Left ventricle myocardium inferior (tissue), 1 donor: ENCODE measurements at places on chromosomes 5 and 9. TPM values are rescaled to one million over a fixed set of nuclear protein-coding genes. Genes with fewer than 3 reads are reported as not detected.

DNA sequence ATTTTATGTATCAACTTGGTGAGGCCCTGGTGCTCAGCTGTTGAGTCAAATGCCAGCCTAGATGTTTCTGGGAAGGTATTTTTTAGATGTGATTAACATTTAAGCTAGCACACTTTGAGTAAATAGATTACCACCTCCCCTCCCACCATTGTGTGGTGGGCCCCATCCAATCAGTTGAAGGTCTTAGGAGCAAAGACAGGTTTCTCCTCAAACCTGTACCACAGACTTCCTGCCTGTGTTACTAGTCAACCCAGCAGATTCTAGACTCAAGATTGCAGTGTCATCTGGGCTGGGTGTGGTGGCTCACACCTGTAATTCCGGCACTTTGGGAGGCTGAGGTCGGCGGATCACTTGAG, 33.8 kb downstream of the MRPL36 start:
- H3K27ac ChIP-seq = no peak overlapping the region
- peaks cover 44% of the 10 kb centered on the region for H3K27me3 ChIP-seq
- H3K4me1 ChIP-seq = no peaks in the 10 kb centered on the region
- no peak overlapping the region for H3K4me3 ChIP-seq

GRCh38 chr9:78187763-78188484, 48.0 kb upstream of the CEP78 start:
- DNase-seq = peak; percentile 33
- H3K27ac ChIP-seq = no peak overlapping the region
- no peaks in the 10 kb centered on the region for H3K4me1 ChIP-seq
- no peaks in the 10 kb centered on the region for H3K36me3 ChIP-seq
- no peaks in the 10 kb centered on the region for H3K27me3 ChIP-seq
- no peak overlapping the region for H3K4me3 ChIP-seq

DNA sequence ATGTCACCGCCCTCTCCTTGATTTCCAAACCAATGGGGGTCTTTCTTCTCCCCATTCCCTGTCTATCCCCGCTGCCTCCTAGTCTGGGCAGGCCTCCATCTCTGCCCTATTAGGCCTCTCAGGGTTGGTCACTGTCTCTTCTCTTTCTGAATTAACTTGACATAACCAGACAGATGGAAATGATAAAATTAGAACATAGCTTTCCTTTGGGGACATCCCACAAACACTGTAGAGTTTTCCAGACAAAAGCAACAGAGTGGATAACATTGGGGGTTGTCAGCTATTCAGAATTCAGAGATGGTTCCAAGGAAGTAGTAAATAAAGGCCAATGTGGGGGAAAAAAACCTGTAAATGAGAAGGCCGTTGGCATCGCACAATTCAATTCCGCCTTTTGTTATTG, 24.7 kb downstream of the LHX6 start:
- peaks cover 2% of the 10 kb centered on the region for H3K27me3 ChIP-seq
- H3K4me3 ChIP-seq = no peak overlapping the region
- no peak overlapping the region for H3K27ac ChIP-seq
- no peaks in the 10 kb centered on the region for H3K36me3 ChIP-seq
- no peak for DNase-seq

- H3K36me3 ChIP-seq = no peaks in the 10 kb centered on the region
- H3K4me1 ChIP-seq = peaks cover 46% of the 10 kb centered on the region
- H3K27me3 ChIP-seq = no peaks in the 10 kb centered on the region
- DNase-seq = peak; percentile 52
Measured at GRCh38 chr5:160311491-160312133, 752 bp downstream of the CCNJL start.

- peaks cover 3% of the 10 kb centered on the region for H3K4me1 ChIP-seq
- no peaks in the 10 kb centered on the region for H3K27me3 ChIP-seq
- no peak for DNase-seq
Measured at GRCh38 chr5:107817951-107818350, 147.2 kb upstream of the EFNA5 start.

- H3K27me3 ChIP-seq = no peaks in the 10 kb centered on the region
Measured at GRCh38 chr5:41641621-41642020, 131.2 kb upstream of the PLCXD3 start.

- H3K27ac ChIP-seq = no peak overlapping the region
- DNase-seq = no peak
- H3K4me1 ChIP-seq = peaks cover 7% of the 10 kb centered on the region
- H3K36me3 ChIP-seq = no peaks in the 10 kb centered on the region
- no peak overlapping the region for H3K4me3 ChIP-seq
Measured at GRCh38 chr9:76693912-76694311, 70.3 kb upstream of the PCA3 start.

- DNase-seq = no peak
- no peak overlapping the region for H3K27ac ChIP-seq
- peaks cover 2% of the 10 kb centered on the region for H3K27me3 ChIP-seq
- no peaks in the 10 kb centered on the region for H3K36me3 ChIP-seq
Measured at GRCh38 chr9:115637661-115638060, 515.9 kb upstream of the PAPPA start.

DNA sequence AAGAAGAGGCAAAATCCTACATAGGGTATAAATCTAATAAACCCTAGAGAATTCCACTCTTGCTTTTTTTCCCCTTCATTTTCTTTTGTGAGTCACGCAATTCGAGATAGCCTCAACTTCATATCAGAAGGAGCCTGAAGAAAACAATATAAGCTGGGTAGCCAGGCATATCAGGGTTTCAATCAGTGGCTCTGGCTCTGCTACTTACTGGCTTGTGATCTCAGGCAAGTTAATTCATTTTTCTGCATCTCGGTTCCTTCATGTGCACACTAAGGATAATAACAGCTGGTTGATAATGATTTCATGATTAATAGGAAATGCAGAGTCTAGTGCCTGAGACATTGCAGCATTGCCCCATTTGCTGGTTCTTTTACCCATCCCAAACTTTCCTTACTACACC, 46.5 kb upstream of the ASTN2 start:
- no peak overlapping the region for H3K27ac ChIP-seq
- peaks cover 26% of the 10 kb centered on the region for H3K27me3 ChIP-seq

GRCh38 chr9:105459336-105459735, 11.5 kb downstream of the FSD1L start:
- H3K27ac ChIP-seq = peak overlapping the region; percentile 78
- no peaks in the 10 kb centered on the region for H3K27me3 ChIP-seq
- H3K4me3 ChIP-seq = no peak overlapping the region
- peaks cover 45% of the 10 kb centered on the region for H3K4me1 ChIP-seq
- DNase-seq = no peak

DNA sequence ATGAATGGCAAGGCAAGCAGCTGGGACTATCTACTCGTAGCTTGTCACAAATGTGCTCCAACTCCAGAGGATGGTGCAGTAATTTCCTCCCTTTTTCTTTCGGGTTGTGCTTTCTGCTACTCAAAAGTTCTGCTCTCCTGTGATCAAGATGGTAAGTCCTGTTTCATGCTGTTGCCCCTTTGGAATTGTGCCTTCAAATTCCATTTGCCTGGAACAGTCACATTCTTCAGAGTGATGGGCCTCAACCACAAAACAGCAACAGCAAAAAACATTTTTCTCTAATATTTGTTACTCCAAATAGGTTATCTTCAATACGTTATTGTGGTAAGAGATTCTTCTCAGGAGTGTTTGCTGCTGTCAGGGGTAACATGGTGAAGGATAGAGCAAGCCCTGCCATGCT, 209.3 kb downstream of the PALM2AKAP2 start:
- no peak for DNase-seq
- no peak overlapping the region for H3K27ac ChIP-seq
- no peaks in the 10 kb centered on the region for H3K27me3 ChIP-seq
- H3K4me3 ChIP-seq = no peak overlapping the region

GRCh38 chr9:135907006-135907430, 328 bp downstream of the CAMSAP1 start:
- peaks cover 70% of the 10 kb centered on the region for H3K4me1 ChIP-seq
- peak overlapping the region; percentile 81 for H3K4me3 ChIP-seq
- peak; percentile 36 for DNase-seq

- DNase-seq = peak; percentile 25
- no peak overlapping the region for H3K4me3 ChIP-seq
- no peaks in the 10 kb centered on the region for H3K27me3 ChIP-seq
- H3K36me3 ChIP-seq = no peaks in the 10 kb centered on the region
- peak overlapping the region; percentile 72 for H3K27ac ChIP-seq
- H3K4me1 ChIP-seq = peaks cover 53% of the 10 kb centered on the region
Measured at GRCh38 chr5:112253478-112254250, 165.4 kb downstream of the EPB41L4A start.

DNA sequence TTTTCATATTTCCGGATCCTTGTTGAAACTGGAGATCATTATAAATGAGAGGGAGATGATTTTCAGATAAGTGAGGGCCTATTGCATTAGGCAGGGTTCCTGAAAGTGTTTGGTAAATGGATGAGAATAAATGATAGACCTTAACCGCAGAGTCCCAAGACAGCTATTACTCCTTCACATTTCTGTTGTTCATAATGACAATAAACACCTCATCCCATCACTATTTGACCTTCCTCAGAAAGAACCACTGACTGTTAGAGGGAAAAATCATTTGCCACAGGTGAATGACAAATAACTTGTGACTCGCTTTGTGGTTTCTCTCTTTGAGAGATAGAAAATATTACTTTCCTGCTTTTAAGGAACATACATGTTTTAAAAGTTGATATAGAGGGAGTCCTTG, 47.3 kb upstream of the TRMT10B start:
- no peaks in the 10 kb centered on the region for H3K4me1 ChIP-seq
- H3K27ac ChIP-seq = no peak overlapping the region
- H3K36me3 ChIP-seq = no peaks in the 10 kb centered on the region
- peaks cover 4% of the 10 kb centered on the region for H3K27me3 ChIP-seq
- DNase-seq = no peak

GRCh38 chr9:105391288-105391687, 56.5 kb upstream of the FSD1L start:
- no peak overlapping the region for H3K27ac ChIP-seq
- H3K27me3 ChIP-seq = no peaks in the 10 kb centered on the region
- no peaks in the 10 kb centered on the region for H3K4me1 ChIP-seq
- H3K4me3 ChIP-seq = no peak overlapping the region
- no peaks in the 10 kb centered on the region for H3K36me3 ChIP-seq
- DNase-seq = no peak

- peaks cover 67% of the 10 kb centered on the region for H3K36me3 ChIP-seq
- H3K4me3 ChIP-seq = no peak overlapping the region
- no peaks in the 10 kb centered on the region for H3K4me1 ChIP-seq
- no peak overlapping the region for H3K27ac ChIP-seq
Measured at GRCh38 chr9:37503736-37504135, 18.0 kb downstream of the POLR1E start.

DNA sequence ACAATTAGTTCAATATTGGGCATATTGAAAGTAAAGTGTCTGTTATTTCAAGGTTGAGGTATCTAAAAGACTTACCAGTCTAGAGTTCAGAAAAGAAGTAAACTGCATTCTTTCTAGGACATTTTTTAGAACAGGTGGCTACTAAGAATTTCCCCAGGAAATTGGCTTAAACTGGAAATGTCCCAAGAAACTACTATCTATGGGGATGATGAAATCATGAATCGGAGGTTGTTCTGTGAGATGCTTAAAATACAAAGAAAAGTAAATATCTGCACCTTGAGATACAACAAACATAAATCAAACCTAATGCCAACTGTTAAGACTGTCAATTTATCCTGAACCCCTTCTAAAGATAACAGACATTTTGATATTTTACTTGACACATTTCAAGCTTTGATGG, 226.5 kb upstream of the NREP start:
- no peaks in the 10 kb centered on the region for H3K36me3 ChIP-seq
- H3K27ac ChIP-seq = peak overlapping the region; percentile 34
- peaks cover 14% of the 10 kb centered on the region for H3K4me1 ChIP-seq
- H3K27me3 ChIP-seq = no peaks in the 10 kb centered on the region
- DNase-seq = no peak

DNA sequence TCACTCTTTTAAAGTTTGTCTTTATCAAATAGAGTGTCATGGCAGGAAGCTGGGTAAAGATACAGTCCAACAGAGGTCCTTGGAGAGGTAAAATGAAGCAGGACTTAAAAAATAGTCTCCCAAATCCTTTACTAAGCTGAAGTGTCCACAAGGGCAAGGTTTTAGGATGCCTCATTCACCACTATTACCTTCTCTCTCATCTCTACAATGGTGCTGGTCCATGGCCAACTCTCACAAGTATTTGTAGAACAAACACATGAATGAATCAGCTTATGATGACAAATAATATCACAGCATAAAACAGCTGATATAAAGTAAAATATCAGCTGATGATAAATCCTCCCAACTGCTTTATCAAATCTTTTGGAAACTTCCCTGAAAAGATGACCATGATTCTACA, 162.3 kb upstream of the ZNF462 start:
- no peak overlapping the region for H3K4me3 ChIP-seq
- no peaks in the 10 kb centered on the region for H3K27me3 ChIP-seq
- no peak for DNase-seq
- no peak overlapping the region for H3K27ac ChIP-seq
- H3K36me3 ChIP-seq = no peaks in the 10 kb centered on the region

GRCh38 chr5:39186289-39186688, 33.1 kb downstream of the FYB1 start:
- H3K36me3 ChIP-seq = no peaks in the 10 kb centered on the region
- no peak overlapping the region for H3K27ac ChIP-seq
- no peak overlapping the region for H3K4me3 ChIP-seq
- no peak for DNase-seq
- no peaks in the 10 kb centered on the region for H3K4me1 ChIP-seq

GRCh38 chr5:173538018-173538417, 78.4 kb downstream of the BOD1 start:
- H3K27ac ChIP-seq = peak overlapping the region; percentile 74
- no peaks in the 10 kb centered on the region for H3K27me3 ChIP-seq
- H3K36me3 ChIP-seq = no peaks in the 10 kb centered on the region
- peaks cover 12% of the 10 kb centered on the region for H3K4me1 ChIP-seq
- peak; percentile 43 for DNase-seq

- no peak overlapping the region for H3K27ac ChIP-seq
- H3K27me3 ChIP-seq = no peaks in the 10 kb centered on the region
- H3K4me3 ChIP-seq = no peak overlapping the region
- H3K36me3 ChIP-seq = no peaks in the 10 kb centered on the region
- DNase-seq = no peak
Measured at GRCh38 chr9:80871596-80871995, 817.8 kb downstream of the TLE1 start.

DNA sequence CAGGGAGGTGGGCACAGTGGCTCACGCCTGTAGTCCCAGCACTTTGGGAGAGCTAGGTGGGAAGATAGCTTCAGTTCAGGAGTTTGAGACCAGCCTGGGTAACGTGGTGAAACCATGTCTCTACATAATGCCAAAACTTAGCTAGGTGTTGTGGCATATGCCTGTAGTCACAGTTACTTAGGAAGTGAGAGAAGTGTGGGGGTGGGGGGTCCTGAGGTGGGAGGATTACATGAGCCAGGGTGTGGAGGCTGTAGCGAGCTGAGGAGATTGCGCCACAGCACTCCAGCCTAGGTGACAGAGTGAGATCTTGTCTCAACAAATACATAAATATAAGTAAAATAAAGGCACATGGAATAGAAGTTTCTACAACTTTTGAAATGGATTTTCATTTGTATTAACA, 23.1 kb downstream of the VCAN start:
- DNase-seq = no peak
- no peaks in the 10 kb centered on the region for H3K4me1 ChIP-seq
- H3K27ac ChIP-seq = no peak overlapping the region
- no peaks in the 10 kb centered on the region for H3K36me3 ChIP-seq
- no peaks in the 10 kb centered on the region for H3K27me3 ChIP-seq

The PPP3R2 gene
- total RNA-seq = not detected

The CCNB1 gene
- total RNA-seq = 3.5 TPM

The FAM13B gene
- 22.1 TPM for total RNA-seq

The DMRTA1 gene
- total RNA-seq = 0.77 TPM

The LHX2 gene
- total RNA-seq = not detected
